Pulmonary artery endothelial cell (primary cell): ENCODE measurements at places on chromosomes 2 and 18.

DNA sequence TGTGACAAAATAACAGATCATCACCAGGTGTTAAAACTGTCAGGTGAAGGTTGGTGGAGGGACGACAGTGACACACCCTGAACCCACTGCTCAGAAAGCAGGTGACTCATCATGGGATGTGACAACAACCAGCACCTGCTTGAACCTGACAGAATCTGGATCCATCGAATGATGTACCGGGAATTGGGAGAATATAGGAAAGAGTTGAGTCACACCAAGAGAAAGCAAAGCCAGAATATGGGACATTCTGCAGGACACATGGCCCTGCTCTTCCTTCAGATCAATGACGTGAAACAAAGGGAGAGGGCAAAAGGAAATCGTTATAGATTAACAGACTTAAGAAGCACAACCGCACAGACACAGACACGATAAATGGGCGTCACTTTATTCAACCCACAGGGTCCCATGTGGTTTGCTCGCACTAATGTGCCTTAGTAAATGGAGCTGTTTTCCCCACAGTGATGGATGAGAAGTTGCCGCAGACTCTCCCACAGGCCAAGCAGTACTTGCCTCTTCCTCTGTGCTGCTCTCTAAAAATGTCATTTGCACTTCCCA lies 100.1 kb downstream of the CRACDL start:
- DNase-seq = no peak

DNA sequence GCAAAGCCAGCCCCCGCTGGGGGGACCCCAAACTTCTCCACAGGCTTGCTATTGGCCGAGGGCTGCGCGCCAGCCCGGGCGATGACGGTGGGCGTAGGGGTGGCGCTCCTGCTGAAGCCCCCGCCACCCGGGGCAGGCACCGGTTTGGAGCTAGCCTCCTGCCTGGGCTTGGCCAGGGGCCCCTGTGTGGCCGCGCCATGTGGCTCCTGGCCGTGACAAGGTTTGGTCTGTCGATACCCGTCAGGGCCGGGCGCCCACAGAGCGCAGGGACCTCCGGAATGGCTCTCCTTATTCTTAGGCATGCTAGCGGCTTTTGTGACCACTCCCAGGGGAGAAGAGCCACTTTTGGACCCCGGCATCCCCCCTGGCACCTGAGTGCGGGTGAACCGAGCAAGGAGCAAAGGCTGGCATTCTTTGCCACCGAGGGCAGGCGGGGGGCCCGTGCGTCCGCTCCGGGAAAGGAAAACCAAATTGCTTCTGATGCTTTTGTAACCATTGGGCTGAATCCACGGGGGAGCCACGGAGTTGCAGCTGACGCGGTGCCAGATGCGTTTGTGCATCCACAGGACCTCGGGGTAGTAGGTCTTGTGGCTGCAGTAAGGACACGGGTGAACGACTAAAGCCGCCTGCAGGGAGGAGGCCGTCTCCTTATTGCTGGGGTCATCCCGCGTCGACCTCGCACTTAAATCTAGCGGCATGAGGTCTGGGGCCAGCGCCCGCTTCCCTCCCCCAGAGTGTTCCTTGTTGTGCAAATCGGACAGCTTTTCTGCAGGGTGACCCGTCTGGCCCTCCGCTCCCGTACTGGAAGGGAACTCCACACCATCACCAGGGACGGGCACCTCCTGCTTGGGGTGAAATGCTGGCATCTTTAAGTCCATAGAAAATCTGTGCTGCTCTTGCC lies 115.6 kb downstream of the ZNF516 start:
- DNase-seq = no peak

DNA sequence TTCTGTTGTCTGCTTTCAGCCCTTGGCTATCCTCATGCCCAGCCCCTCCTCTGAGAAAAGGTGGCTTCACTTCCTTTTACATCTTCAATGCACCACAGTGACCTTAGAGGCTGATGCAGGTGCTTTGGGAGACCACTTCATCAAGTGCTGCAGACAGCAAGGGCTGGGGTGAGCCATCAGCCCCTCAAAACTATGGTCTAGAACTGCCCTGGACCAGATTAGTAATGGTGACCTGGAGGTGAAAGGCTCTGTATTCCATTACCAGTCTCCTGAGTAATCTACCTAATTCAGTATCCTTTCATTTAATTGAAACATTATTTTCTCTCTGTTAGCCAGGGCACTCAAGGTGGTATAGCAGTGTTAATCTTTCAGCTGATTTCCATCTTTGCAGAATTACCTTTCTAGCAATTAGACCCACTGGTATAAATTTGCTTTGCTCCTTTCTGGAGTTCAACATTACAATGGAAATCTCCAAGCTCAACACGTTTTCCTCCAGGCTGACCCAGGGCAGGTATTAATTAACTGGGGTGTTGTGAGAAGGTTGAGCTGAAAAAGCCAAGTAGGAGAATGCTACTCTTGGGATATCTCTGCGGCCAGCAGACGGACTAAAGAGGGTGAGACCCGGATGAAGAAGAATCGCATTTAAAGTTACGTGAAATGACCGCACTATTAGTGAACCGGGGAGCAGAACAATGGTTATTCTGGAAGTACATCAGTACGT lies 469.0 kb downstream of the MEIS1 start:
- no peak for DNase-seq

DNA sequence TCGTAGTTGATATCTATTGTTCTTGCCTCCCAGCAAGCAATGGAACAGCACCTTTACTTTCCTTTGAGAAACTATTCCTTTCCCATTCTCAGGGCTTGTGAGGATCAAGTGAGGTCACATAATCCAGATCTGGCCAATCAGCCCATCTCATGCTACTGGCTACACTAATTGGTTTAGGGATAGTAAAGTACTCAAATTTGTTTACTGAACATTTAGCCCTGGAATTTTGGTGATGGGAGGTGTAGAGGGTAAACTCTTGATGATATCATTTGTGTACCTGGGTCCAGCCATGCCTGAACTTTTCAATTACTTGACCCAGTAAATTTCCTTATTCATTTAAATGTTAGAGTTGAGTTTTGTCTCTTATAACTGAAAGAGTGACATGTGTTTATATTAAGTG lies 195.8 kb upstream of the TNP1 start:
- no peak for DNase-seq

- DNase-seq = no peak
Observed at GRCh38 chr2:85813211-85813981, 59.6 kb downstream of the ATOH8 start.

GRCh38 chr2:182144776-182145165 lies 159.1 kb downstream of the PPP1R1C start:
- no peak for DNase-seq

DNA sequence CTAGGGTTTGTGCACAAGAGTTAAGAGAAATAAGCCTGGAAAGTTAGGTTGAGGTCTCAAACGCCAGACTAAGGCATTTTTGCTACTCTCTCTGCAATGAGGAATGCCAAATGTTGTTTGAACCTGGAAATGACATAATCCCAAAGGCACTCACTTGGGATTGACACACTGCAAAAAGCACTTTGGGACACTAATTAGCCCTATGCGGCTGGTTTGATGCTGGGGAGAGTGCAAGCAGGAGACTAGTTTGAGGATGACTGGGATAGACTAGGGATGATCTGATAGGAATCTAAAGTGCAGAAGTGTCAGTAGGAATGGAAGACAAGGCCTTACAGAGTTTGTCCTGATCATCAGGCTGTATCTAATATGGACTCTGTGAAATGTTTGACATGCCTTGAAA lies 469.0 kb downstream of the SLC4A3 start:
- DNase-seq = no peak

- no peak for DNase-seq
Observed at GRCh38 chr2:218814540-218815243, 16.9 kb downstream of the PRKAG3 start.

GRCh38 chr2:223260681-223261080 lies 208.7 kb downstream of the KCNE4 start:
- no peak for DNase-seq

DNA sequence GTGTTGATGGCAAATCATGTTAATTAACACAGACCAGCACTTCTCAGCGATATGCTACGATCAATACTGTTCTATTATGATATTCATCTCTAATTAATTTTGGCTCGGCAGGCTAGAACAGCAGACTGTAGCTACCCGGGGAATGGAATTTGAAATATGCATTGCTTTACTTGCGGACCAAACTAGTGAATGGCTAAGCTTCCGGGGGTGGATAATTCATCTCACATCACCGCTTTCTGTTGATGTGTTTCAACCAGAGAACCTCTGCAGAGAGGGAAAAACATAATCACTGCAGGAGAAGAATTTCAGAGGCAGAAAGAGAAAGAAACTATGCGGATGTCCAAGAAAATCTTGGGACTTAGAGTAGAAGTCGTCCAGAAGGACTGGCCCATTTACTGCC lies 490.9 kb downstream of the STK39 start:
- no peak for DNase-seq

GRCh38 chr18:49170925-49171505 lies 220.2 kb upstream of the SMAD7 start:
- DNase-seq = no peak

DNA sequence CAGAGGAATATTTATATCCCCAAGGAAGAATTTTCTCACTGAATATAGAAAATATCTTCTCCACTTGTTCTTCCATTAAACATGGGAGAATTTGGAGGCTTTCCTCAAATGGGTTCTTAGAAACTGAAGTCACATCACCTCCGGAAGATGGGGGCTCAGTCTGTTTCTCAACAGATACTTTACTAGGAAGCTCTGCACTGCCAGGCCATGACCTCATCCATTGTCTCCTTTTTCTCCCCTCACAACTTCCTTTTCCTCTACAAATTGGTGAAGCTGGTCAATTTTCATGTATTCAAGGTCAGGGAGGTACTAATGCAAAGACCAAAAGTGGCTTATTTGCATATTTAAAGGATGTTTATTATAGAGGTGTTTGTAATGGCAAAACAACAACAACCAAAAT lies 173.1 kb downstream of the RNF152 start:
- peak; percentile 70 for DNase-seq

DNA sequence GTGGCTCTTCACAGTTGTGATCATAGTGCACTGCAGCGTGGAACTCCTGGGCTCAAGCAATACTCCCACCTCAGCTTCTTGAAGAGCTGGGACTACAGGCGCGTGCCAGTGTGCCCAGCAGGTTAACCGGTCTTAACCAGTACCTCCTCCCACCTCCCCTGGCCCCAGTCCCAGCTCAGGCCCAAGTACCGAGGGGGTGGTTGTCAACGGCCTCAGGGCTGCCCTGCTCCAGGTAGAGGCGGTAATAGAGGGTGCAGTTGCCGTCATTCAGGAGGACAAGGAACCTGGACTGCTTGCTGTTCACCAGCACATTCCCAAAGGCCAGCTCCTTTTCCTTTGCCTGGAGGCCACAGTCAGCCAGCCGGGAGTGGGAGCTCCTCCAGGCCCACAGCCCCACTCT lies 19.7 kb downstream of the CFAP65 start:
- no peak for DNase-seq

- DNase-seq = no peak
Observed at GRCh38 chr18:5893956-5894610, 1.2 kb downstream of the TMEM200C start.

- no peak for DNase-seq
Observed at GRCh38 chr18:28494151-28494550, 317.2 kb upstream of the CDH2 start.

- no peak for DNase-seq
Observed at GRCh38 chr2:74092275-74092674, 55.4 kb downstream of the BOLA3 start.

DNA sequence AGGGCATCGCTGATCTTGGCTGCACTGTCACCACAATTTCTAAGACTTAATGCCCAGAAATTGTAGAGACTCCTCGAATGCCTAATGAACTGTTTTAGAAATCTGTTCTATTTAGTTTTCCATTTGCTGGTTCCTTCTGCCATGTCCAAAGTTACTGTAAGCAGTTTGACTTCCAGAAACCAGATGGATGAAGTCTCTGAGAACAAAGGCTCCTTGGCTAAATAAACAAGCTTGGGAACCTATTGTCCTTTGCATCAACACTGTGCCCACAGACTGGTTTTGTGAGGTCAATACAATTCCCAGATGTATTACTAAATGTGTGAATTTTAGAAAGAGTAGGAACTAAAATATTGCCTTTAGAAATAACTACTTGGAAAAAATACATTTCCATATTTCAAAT lies 600.2 kb downstream of the NYAP2 start:
- no peak for DNase-seq

DNA sequence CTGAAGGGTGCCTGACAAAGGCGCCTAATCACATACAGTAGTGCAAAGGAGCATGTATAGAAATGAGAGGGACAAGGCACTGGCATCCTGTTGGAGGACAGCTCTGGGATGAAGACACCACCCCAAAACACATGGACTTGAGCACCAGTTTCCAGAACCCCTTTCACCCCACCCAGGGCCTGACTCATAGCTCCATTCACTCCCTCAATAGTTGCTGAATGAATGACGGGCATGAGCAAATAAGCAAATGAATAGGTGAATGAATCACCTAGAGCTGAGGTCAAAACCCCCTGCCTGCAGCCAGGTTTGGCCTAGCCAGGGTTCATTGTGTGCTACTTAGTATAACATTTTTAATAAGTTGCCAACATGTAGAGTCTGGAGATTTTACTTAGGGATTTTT lies 66.3 kb downstream of the NRP2 start:
- no peak for DNase-seq

DNA sequence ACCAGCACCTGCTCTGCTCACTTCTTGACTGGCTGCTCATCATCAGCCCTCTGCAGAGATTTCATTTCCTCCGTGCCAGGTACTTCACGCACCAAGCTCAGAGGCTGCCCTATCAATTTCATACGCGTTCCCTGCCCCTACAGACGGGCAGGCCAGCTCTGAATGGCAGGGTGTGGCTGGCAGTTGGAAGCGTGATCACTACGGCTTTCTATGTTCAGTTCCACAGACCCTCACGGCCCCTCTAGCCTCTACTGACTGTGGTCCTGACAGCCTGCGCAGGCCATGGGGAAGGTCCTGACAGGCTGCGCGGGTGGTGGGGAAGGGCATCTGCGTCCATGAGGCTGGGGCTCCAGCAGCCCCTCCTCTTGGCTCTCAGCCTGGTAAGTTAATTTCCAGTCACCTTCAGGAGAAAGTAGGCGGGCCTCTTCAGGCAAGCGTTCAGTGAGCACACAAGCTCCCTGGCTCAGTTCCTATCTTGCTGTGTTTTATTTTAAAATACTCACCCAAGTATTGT lies 154.8 kb downstream of the ZNF236 start:
- DNase-seq = no peak

- DNase-seq = no peak
Observed at GRCh38 chr2:109586687-109587086, 27.1 kb downstream of the SEPTIN10 start.

GRCh38 chr2:55879976-55880375 lies 43.6 kb downstream of the EFEMP1 start:
- no peak for DNase-seq
